Stimulated activated CD4-positive, alpha-beta T cell treated with anti-CD3 and anti-CD28 coated beads, Interleukin-15, amount 100 ng/mL, for 1 hour (primary cell): ENCODE measurements at places on chromosomes 6 and 20.

DNA sequence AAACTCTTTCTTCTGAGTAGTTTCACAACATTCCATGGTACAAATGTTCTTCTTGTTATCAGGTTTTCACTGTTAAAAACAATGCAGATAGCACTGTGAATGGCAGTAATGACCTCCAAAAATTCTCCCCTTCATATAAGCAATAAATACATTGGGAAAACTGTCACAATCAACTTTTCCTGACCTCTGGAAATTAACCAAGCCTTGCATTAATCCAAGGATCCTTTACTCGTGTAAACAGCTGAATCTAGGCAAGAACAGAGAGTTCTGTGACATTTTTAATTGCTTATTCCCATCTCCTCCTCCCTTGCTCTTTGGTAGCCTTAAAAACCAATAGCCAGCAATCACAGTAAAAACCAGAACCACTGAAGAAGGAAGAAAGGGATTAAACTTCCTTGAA lies 37.8 kb downstream of the FOXQ1 start:
- DNase-seq = no peak

DNA sequence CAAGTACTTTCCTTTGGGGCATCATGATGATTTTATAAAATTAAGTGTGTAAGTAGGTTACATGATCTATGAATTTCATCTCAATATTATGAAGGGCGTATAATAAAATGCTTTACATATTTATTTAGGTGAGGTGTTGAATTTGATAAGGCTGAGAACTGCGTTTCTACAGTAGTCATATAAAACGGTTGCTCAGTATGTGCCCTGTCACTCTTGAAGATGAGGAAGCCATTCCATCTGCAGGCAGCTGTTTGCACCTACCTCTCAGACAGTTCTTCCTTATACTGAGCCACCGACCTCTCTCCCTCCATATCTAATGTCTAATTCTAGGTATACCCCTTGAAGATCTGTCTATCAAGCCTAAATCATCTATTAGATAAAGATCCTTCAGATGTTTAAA lies 16.1 kb downstream of the NCOA7 start:
- DNase-seq = no peak

- DNase-seq = no peak
Observed at GRCh38 chr20:13037727-13038126, 29.0 kb downstream of the SPTLC3 start.

DNA sequence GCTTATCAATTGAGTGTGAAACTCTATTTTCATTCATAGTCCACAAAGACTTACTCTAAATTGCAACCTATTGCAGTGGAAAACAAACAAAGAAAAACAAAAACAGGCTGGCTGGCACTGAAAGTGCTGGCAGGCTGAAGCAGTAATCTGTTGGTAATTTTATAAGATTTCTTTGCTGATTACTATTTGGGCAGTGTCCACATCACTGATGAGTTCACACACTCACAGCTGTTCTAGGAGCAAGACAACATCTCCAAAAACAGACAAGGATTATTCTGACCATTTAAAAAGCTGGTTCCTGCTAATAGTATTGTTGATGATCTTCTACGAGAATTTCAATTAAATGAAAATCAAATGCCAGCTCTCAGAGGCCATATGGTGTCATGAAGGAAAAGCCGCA lies 26.9 kb downstream of the MARCKS start:
- no peak for DNase-seq

DNA sequence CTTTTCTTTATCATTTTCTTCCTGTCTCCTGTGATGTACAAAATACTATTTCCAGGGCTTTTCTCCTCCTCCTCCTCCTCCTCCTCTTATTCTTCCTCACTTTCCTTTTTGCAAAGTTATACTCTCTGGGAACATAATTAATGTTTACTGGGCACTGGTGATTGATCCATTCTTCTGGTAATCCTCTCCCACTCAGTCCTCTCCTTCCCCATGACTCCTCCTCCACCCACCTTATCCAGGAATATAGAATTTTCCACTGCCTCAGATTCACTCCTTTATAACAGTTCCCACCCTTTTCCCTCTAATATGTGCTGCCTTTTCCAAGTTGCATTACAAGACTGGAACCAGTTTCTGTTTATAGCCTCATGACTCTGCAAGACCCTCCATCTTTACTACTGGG lies 62.5 kb upstream of the IYD start:
- no peak for DNase-seq

GRCh38 chr6:2274981-2275891 lies 29.8 kb upstream of the GMDS start:
- no peak for DNase-seq

GRCh38 chr6:168137024-168137423 lies 58.0 kb upstream of the FRMD1 start:
- DNase-seq = no peak

DNA sequence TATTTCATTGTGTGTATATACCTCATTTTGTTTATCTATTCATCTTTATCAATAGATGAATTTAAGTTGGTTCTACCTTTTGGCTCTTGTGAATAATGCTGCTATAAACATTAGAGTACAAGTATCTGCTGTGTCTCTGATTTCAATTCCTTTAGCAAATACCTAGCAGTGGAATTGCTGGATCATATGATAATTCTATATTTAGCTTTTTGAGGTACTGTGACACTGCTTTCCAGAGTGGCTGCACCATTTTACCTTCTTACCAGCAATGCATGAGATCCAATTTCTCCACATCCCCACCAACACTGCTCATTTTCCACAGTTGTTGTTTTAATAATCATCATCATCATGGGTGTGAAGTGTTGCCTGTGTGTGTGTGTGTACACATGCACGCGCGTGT lies 182.3 kb downstream of the MBOAT1 start:
- no peak for DNase-seq

DNA sequence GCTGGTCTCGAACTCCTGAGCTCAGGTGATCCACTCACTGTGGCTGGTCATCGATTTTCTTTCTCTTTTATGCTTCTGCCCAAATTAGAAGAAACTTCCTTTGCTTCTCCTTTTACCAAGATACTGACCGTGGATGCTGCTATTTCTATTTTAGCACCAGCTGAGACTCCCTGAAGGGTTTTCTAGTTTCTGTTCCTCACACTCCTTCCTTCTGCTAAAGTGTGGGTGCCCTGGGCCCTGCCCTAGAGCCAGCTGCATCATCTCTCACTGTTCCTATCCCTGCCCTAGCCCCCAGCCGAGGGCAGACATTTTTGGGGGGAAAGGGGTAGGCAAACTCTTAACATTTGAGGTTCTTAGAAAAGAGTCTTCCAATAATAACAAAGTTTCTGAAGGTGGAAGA lies 6.3 kb downstream of the SMOC2 start:
- no peak for DNase-seq

DNA sequence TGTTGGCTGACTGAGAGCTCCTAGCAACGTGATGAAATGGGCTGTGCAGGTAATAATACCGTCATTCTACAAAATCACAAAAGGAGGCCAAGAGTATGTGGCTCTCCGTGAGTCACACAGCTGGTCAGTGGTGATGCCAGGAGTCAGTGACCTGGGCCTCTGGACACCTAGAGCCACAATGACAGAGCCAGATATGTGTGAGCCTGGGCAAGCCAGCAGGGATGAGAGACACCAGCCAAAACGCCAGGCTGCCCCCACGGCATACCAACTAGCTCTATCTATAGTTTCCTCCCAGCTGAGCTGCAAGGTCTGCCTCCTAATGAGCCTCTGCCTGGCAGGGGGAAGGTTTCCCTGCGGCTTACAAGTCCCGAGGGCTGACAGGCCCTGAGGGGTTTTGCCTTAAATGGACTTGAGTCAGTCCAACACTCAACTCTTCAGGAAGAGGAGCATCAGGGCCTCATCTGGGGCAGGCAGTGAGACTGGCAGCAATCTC lies 70.0 kb downstream of the CPNE5 start:
- no peak for DNase-seq

- DNase-seq = no peak
Observed at GRCh38 chr6:22972771-22973170, 403.4 kb downstream of the HDGFL1 start.

DNA sequence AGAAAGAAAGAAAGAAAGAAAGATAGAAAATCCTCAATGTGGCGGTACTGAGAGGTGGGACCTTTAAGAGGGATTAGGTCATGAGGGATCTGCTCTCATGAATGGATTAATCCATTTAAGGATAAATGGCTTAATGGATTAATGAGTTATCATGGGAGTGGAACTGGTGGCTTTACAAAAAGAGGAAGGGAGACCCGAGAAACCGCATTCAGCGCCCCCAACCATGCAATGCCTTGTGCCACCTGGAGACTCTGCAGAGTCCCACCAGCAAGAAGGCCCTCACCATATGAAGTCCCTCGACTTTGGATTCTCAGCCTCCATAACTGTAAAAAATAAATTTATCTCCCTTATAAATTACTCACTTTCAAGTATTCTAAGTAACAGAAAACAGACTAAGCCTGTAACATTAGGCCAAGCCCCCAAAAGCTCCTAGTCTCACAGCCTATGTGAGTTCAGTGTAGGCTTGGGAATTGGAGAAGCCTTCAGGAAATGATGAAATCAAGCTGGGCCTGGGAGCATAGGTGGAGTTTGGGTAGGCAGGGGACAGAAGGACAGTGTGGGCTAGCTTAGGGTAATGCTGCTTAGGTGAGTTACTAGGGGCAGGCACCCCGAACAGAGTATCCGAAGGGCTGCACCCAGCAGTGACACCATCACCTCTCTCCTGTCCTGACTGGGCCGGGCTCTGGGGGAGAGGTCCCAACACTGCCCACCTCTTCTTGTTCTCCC lies 36.2 kb upstream of the RNF24 start:
- DNase-seq = no peak

GRCh38 chr6:147003186-147003585 lies 201.0 kb upstream of the STXBP5 start:
- DNase-seq = no peak

GRCh38 chr6:153411070-153411648 lies 280.1 kb upstream of the RGS17 start:
- no peak for DNase-seq

GRCh38 chr6:80094017-80094416 lies 12.5 kb upstream of the BCKDHB start:
- DNase-seq = no peak

GRCh38 chr6:35642471-35643161 lies 46.1 kb downstream of the FKBP5 start:
- no peak for DNase-seq

DNA sequence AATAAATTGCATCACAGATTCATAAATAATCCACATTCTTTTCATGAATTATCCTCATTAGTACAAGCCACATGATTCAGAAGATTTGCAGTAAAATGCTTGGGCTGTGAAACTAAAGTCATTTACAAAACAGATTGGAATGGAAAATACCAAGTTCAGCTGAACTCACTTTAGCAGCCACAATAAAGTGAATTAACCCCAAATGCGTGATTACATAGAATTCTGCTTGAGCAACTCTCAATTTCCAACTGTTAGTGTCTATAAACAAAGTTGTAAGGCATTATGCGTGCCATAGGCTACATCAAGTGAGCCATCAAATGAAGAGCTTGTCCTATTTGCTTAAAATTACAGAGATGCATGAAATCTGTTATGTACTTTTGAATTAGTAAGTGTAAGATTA lies 60.4 kb upstream of the GFRAL start:
- no peak for DNase-seq

GRCh38 chr6:110690916-110691315 lies 124.4 kb downstream of the CDK19 start:
- no peak for DNase-seq

DNA sequence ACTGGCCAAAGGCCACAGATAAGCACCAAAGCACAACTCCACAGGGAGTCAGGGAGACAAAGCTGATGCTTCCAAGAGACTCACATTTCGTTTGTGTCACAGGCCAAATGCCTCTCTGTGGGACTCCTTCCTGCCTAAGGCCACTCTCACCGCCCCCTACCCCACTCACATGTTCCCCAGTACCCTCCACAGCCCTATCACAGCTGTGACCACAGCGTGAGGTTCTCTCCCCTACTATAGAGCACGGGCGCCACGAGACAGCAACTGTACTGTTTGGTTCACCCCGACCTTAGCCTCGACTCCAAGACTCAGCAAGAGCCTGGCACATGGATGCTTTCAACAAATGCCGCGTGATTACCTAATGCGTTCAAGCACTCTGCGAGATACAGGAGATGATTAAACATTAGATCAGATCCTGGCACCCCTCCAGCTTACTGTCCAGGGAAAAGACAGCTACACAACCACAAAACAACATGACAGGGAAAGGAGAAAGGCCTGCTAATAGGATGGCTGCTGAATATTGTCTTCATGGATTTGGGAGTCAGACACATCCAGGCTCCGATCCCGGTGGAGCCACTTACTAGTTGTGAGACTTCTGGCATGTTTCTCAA lies 105.5 kb downstream of the AGPAT4 start:
- DNase-seq = no peak

DNA sequence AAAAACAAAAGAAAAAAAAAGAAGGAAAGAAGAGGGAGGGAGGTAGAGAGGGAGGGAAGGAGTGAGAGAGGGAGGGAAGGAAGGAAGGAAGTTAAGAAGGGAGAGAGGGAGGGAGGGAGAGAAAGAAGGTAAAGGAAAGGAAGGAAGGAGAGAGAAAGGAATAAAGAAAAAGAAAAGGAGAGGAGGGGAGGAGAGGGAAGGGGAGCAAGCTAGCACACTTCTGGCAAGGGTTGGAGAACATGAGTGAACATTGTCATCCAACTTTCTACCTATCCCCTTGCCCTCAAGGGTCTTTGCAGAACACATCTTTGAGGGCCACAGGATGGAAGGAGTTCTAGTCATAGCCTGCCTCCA lies 34.1 kb upstream of the IL17A start:
- no peak for DNase-seq

DNA sequence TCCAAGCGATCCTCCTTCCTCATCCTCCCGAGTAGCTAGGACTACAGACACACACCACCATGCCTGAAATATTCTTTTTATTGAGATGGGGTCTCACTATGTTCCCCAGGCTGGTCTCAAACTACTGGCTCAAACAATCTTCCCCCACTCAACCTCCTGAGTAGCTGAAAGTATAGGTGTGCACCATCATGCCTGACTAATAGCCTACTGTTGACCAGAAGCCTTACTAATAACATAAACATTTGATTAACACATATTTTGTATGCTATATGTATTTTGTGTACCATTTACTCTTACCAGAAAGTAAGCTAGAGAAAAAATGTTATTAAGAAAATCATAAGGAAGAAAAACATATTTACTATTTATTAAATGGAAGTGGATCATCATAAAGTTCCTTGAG lies 11.9 kb upstream of the WFDC10A start:
- DNase-seq = no peak

GRCh38 chr20:16661756-16662155 lies 68.1 kb upstream of the SNRPB2 start:
- DNase-seq = no peak

- DNase-seq = no peak
Observed at GRCh38 chr20:472889-473292, 10.6 kb upstream of the TBC1D20 start.
